ENCODE measurements at places on chromosomes 16 and 17.

DNA sequence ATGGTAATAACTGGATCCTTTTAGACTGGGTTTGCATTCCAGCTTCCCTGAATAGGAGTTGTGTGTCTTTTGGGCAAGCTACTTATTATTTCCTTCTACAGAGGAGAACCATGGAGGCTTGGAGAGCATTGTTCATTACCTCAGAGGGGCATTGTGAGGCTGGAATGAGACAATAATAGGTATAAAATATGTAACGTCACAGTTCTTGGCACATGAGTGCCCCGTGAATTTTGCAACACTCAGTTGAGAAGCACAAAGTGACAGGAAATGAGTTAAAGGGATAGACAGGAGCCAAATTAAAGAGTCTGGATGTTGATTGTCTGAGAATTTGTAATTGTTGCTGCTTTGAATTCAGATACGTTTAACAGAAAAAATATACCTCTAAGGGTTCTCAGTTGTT, 92.2 kb downstream of the CDH8 start:
- no peak for DNase-seq

DNA sequence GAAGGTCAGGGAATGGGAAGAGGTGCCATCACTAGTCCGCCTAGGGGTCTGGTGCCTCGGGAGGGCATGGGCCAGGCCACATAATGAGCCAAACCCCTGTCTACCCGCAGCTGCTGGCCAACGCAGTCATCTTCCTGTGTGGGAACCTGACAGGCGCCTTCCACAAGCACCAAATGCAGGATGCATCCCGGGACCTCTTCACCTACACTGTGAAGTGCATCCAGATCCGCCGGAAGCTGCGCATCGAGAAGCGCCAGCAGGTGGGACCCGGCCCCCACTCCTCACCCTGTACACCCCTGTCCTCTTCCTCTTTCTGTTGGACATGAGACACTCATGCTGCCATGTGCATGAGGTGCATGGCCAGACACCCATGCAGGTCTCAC, 26.2 kb downstream of the ADCY7 start:
- DNase-seq, result no peak

- DNase-seq, result no peak
Measured at GRCh38 chr17:6457688-6458459, 13.6 kb downstream of the PIMREG start.

DNA sequence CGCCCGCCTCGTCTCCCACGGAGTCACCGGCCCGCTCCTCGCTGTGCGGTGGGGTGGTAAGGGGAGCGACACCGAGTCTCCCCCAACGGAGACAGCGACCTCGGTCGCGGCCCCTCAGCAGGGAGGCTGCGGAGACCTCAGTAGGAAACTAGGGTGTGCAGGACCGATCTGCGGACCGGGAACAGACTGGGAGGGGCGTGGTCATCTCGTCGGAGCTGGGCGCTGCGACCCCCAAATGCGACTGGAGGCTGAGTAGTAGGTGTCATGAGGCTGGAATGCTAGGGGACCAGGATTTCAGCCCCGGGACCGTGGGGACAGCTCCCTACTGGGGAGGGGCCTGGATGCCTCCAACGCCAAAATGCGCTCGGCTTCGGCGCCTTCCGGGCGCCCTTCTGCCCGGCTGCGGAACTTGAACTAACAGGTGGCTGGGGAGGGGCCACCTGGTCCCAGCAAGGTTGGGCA, 1.3 kb downstream of the CACNG4 start:
- DNase-seq, result no peak

DNA sequence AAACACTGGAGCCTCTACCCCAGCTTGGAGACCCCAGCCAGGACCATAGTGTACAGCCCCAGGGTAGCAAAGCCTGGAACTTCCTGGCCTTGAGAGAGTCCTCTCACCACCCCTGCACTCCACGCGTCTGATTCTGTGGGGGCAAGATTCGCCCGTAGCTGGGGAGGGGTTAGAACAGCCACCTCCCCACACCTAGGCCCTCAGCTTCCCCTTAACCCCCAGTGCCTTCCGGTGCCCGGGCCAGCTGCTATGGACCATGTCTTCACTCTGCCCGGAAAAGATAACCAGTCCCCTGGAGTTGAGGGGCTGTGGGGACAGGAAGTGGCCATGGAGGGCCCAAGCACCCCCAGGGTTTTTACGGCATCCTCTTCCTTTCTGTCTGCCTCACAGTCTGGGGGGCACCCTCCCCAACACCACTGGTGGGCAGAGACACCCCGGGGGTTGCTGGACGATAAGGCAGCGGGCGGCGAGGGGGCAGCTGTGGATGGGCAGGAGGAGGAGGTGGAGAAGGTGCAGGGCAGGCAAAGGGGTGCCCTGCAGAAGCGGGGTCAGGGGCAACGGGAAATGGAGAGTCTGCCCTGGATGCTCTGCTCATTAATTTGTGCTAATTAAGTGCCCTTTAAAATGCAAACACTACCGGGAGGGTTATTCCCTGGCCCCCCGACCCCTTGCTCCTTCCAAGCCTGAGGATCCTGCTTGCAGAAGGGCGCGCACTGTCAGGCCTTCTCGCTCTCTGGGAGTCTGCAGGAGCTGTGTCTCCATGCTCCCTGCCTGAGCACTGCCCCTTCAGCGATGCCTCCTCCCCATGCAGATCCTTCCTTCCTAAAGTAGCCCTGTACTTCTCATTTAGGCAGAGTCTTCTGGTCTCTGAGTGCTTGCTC, 2.4 kb downstream of the PRSS27 start:
- no peak for DNase-seq

DNA sequence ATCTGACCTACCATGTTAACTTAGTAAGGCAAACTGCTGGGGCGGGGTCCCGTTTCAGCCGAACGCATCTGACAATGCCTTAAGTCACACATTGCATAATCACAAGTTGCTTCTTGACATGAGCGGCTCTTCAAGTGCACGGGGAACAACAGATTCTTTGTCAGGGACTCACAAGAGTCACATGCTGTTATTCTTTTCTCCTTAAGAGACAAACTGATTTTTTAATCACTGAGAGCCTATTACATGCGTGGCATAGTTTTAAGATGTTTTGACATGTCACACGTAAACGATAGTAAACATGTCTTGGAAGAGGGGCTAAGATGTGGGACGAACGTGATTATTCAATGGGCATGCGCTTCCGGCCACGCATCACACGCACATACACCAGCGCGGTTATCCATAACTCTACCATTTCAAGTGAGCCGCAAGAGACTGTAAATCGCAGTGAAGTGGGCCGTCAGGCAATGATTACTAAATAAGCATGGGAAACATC, 63.4 kb downstream of the ADCY9 start:
- DNase-seq, result no peak
